ENCODE measurements at places on chromosomes 11 and 22.

DNA sequence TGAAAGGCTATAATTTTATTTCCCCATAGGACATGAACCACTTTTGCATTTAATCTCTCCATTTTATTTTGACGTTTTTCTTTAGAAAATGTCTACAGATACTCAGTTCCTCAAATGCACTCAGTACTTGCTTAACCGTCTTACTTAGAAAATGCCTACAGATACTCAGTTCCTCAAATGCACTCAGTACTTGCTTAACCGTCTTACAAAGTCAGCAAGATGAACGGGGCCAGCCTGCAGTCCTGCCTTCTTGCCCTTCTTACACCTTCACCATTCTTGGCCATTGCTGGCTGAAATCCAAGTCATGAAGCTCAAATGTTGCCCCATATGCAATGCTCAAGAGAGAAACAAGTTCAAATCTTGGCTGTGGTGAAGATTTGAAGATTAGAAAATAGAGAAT, 34.1 kb downstream of the CSNK2A3 start:
- DNase-seq = no peak

GRCh38 chr11:21472261-21472660, 720.6 kb upstream of the ANO5 start:
- DNase-seq = no peak

DNA sequence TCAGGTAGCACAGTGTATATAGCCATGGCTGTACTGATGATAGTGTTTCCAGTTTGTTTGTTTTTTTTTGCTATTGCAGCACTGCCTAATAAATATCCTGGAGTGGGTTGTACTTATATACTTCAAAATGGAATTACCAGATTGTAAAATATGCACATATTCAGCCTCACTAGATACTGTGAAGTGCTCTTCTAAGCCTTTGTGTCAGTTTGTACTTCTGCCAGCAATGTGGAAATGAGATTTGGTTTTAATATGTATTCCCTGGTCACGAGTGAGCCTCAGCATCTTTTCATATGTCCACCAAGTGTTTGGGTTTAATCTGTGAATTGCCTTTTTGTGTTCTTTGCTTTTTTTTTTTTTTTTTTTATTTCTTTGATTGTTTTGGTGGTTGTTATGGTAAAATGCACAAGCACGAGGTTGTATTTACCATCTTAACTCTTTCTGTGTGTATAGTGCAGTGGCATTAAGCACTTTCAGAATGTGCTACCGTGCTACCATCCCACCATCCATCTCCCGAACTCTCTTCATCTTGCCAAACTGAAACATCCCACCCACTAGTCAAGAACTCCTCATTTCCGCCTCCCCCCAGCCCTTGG, 34.9 kb downstream of the ST3GAL4 start:
- DNase-seq = no peak

DNA sequence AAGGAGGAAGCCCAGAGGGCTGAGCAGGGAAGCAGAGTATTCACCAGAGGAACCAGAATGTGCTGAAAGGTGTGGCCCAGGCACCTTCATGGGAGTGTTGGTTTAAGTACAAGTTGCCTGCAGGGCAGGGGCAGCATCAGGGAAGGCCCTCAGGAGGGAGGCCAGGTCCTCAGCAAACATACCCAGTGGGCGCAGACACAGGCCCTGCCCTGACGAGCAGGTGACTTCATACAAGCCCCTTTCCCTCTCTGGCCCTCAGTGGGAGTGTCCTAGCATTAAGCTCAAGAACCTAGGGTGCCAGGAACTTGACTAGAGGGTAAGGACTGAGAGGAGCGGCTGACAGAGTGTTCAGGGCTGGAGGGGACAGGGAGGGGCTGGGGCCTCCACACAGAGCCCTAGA, 7.5 kb upstream of the CASTOR1 start:
- DNase-seq = no peak

DNA sequence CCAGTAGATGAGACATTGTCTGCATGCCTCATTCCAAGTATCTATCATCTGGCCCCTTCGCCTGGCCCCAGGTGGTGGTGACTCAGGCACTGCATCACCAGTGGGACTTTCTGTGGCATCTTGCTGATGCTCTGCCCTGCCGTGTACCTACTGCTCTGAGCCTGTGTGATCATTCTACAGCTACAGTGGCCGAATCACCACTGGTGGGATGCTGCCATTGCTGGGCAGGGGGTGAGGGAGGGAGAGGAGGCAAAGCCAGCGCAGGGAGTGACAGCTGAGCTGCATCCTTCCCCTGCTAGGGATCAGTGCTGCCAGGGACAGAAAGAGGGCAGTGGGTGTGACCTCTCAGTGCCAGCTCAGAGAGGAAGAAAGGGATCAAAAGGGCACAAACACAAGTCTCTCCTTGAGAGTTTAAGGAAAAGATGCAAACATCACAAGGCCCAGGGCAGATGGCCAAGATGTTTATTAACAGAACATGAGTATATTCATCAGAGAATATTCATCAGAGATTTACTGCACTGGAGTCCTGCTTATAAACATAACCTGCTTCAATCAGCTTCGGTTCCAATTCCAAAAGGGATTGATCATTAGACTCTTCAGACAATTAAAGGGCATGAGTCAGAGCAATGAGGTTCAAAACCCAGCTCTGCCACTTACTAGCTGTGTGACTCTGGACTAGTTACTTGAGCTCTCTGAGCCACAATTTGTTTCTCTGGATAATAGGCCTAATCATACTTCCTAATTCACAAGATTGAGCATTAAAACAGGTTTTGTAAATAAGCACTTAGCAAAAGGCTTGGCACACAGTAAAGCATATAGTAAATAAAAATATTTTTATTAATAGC, 109.8 kb downstream of the NAT10 start:
- DNase-seq = no peak

- no peak for DNase-seq
These were observed 114.0 kb downstream of the ABTB2 start for GRCh38 chr11:34243600-34244464.

DNA sequence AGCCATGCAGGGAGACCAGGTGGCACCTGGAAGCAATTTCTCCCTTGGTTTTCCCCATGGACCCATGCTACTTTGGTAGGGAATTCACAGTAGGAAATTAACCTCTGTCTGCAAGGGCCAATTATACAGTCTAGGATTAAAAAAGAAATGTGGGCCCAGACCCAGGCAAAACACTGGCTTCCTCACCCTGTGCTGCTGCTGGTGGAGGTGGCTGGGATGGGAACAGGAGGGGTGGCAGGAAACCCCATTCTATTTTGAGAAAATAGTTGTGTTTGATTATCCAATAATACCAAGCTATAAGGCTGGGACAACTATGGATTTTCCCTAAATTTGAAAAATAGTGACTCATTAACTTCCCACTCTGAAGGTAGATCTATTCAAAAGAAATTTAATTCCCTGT, 417.0 kb upstream of the NARS2 start:
- peak; percentile 64 for DNase-seq

DNA sequence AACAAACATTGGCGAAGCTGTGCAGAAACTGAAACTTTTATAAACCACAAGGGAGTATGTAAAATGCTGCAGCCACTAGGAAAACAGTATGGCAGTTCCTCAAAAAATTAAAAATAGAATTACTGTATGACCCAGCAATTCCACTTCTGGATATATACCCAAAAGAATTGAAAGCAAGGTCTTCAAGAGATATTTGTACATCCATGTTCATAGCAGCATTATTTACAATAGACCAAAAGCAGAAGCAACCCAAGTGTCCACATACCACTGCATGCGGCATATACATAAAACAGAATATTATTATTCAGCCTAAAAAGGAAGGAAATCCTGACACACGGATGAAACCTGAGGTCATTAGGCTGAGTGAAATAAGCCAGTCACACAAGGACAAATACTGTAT, 85.8 kb downstream of the RELT start:
- no peak for DNase-seq

DNA sequence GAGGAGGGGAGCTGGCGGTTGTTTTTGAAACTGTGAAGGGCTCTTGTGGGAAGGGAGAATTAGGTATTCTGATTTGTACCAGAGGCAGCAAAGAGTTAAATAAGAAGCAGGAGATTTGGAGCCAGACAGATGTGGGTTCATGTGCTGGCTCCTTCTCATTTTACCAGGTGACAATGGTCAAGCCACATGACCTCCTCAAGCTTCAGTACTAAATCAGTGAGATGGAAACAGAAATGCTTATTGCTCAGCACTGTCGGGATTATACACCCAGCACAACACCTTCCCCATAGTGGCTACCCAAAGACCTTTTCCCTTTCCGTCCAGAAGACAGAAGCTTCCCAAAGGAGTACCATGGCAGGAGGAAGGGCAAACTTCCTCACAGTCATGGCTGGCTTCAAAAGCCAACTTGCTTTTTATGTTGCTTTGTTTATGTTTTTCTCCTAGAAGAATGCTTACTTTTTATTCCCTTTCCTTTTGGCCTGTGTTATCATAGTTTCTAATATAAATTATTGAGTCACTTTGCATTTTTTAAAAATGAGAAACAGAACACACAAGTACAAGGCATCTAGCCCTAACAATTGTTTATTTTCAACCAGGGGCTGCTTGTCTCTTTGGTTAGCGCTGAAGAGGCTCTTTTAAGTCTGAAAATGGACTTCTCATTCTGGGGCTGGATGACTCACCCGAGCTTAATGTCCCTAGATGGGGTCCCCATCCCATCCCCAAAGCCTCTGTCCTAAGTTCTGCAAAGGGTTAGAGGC, 181.5 kb upstream of the ZBED5 start:
- no peak for DNase-seq

DNA sequence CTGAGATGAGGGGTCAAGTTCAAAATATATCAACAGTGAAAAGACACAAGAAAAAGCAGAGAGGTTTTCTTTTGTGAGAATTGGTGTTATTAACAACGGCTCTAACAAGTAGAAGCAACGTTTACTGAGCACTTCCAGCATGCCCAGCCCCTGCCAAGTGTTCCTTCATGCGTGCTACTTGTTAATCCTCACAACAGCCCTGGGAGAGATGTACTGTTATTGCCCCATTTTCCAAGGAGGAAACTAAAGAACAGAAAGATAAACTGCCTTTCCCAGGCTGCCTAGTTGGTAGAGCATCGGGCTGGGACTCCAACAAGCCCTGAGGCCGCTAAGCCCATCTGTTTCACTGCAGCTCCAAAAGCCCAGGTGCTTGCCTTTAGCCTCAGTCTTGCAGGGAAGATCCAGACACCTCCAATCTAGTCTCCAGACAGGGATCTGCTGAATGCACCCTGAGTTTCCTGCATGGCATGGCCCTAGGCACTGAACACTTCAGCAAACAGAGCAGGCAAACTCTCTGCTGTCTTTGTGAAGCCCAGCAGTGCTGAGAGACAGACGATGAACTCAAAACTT, 25.5 kb downstream of the SPATA19 start:
- DNase-seq = no peak

- no peak for DNase-seq
These were observed 388.4 kb downstream of the BUD13 start for GRCh38 chr11:116384407-116384806.

- DNase-seq = no peak
These were observed 20.8 kb upstream of the PEX26 start for GRCh38 chr22:18056807-18057474.

DNA sequence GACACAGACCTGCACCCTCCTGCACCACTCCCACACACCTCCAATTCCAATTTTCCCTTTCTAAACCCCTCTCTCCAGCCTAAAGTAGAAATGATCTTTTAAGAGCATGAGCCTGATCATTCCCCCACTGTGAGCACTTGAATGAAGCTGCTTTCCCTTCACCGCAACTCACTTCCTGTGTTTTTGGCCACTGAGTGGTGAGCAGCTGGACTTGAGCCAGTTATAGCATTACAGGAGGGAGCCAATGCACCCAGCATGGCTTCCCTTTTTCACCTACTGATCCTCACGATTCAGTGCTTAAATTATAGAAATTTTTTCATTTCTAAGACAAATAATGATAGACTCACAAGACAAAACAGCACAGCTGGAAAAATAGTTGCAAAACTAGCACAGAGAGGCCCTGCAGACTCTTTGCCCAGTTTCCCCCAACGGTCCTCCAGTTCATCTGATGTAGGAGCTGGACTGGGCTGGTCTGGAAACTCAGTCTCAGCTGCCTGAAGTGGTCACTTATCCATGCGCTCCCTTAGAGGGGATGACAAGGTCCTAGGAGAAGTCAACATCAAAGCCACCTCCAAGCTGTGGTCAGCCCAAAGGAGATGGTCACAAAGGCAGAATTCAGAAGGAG, 9.7 kb upstream of the APOL4 start:
- no peak for DNase-seq

DNA sequence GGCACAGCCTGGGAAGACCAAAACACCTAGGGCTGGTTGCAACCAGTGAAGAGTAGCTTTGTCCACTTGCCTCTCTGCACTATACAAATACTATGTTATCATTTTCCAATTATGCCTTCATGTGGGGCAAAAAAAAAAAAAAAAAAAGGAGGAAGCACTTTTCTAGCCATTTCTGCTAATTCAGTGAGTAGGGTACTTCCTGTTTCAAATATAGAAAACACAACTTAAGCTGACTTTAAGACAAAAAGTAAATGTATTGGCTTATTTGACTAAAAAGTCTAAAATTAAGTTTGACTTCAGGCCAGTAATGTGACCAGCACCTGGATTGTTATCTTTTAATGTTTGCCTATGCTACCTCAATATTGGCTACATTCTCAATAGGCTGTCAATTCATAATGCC, 15.3 kb downstream of the CCDC73 start:
- DNase-seq = no peak

DNA sequence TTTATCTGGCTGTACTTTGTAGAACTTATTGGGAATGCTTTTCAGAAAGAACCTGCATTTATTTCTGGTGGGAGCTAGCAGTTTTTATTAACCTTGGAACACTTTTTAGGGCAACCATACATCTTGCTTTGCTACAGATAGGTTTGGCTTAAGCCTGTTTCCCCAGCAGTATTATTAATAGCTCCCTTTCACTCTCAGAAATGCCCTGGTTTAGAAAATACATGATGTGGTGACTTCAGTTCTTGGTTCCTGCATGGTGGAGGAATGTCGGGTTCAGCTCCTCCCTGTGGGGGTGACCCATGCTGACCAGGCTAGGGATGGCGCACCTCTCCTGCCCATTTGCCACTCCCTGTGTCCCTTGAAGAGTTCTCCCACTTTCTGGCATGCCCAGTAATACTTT, 28.2 kb downstream of the ZBED4 start:
- no peak for DNase-seq

DNA sequence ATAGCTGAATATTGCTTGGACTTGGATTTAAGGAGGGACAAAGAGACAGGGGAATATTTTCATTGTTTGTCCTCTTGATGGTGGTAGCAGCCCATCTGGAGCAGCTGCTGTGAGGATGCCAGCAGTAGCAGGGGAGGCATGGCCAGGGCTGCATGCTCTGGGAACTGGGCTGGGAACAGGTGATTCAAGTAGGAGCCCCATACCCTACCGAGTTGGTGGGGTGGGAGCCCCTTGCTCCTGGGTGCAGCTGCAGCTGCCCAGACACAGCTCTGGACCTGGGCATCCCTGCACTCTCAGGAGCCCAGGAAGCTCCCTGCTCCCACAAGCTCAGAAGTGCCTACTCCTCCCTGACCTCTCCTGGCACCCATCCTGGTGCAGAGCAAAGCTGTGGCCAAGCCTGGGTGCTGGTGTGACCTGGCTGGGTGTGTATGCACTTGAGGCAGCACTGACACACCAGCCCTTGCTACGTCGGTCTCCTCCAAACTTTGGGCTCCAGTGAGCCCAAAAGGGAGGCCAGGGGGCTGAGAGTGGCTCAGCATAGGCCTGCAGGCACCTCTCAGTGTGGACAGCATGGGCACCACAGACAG, 341.8 kb upstream of the CCDC179 start:
- no peak for DNase-seq
